ENCODE measurements at places on chromosomes 2 and 18.

- DNase-seq = no peak
Observed at GRCh38 chr2:38466876-38467767, 90.0 kb upstream of the ATL2 start.

DNA sequence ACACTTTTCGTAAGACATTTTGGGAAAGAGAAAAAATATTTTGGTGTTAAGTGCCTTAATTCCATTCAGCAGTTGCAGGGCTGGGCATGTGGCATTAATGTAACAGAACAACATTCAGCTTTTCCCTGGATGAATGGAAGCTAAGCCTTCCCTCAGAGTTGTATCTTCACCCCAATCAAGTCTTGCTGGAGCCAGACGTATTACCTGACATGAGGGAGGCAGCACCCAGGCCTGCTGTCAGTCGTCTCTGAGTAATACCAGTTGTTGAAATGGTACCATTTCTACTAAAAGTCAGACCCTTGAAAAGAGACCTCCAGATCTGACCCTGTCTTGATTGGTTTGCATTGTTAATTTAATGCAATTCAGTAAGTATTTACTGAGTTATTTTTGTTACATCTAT lies 57.5 kb downstream of the MALT1 start:
- no peak for DNase-seq

DNA sequence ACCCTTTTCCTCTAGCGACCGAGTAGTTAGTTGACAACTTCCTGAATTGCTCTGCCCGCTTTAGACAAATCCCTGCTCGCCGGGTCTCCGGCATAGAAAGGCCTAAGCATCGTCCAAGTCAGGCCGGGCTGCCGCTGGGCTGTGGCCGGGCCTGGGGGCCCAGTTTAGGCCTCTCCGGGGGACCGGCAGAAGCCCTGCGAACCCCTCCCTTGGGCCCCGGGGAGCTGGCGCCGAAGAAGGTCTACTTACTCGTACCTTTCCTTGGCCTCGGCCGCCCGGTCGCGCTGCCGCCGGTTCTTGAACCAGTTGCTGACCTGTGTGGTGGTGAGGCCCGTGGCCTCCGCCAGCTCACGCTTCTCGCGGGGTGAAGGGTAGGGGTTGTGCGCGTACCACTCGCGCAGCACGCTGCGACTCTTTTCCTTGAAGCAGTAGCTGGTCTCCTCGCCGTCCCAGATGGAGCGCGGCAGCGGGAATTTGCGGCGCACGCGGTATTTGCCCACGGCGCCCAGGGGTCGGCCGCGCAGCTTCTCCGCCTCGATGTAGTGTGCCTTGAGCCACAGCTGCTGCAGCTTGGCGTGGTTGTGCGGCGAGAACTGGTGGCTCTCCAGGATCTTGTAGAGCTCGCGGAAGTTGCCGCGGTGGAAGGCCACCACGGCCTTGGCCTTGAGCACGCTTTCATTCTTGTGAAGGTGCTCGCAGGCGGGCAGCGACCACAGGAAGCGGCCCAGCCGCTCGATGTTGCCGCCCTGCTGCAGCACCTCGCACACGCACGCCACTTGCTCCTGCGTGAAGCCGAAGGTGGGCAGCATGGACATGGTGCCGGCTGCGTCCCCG lies 739 bp downstream of the SIX2 start:
- peak; percentile 41 for DNase-seq

- no peak for DNase-seq
Observed at GRCh38 chr2:69956475-69956979, 4.9 kb downstream of the ASPRV1 start.

GRCh38 chr2:1037066-1037465 lies 86.4 kb downstream of the SNTG2 start:
- DNase-seq = peak; percentile 9

GRCh38 chr2:24050041-24050979 lies 769 bp downstream of the FKBP1B start:
- peak; percentile 48 for DNase-seq

- DNase-seq = no peak
Observed at GRCh38 chr2:120902592-120902991, 166.9 kb downstream of the GLI2 start.

- peak; percentile 95 for DNase-seq
Observed at GRCh38 chr2:9378433-9379390, 44.6 kb downstream of the ITGB1BP1 start.
